Stimulated activated CD8-positive, alpha-beta memory T cell treated with anti-CD3 and anti-CD28 coated beads, Interleukin-7, amount 100 ng/mL, for 1 hour (primary cell): ENCODE measurements at places on chromosomes 7 and 10.

DNA sequence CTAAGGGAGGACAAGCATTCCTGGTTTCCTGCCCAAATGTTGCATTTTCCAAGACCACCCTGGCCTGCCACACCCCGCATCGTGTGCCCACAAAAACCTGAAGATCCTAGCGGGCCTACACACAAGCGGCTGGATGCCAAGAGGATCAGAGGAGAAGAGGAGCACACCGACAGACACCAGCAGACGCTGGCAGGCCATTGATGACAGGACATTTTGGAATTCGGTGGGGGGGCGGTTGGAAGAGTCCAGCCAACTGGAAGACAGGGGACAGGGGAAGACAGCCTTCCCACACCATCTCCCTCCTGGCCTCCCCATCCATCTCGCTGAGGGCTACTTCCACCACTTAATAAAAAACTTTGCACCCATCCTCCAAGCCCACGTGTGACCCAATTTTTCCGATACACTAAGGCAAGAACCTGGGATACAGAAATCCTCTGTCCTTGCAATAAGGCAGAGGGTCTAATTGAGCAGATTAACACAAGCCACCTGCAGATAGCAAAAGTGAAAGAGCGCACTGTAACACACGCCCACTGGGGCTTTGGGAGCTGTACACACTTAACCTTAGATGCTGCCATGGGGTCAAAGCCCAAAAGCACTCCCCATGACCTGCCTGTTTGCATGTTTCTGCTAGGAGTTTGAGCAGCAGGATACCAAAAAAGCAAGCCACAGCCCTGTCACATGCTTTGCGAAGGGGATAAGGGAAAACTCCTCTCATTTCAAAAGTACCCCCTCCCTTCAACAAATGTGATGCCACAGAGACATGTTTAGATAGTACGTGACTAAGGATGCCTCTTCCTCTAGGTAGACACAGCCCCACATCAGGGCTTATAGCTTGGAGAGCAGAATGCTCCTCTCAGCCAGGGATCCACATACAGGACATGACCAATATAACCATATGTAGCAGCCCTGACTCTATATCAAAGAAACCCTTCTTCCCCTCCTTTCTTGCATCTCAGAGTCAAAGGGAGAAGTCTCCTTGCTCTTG, 13.4 kb upstream of the SMNDC1 start:
- DNase-seq = no peak

- DNase-seq = no peak
Observed at GRCh38 chr10:28327491-28327880, 24.6 kb upstream of the MPP7 start.

GRCh38 chr10:45151467-45152214, 150.9 kb downstream of the ZNF22 start:
- DNase-seq = no peak

- DNase-seq = no peak
Observed at GRCh38 chr7:7416031-7416858, 119.4 kb downstream of the COL28A1 start.

- DNase-seq = no peak
Observed at GRCh38 chr10:45353186-45353585, 20.8 kb upstream of the ALOX5 start.

DNA sequence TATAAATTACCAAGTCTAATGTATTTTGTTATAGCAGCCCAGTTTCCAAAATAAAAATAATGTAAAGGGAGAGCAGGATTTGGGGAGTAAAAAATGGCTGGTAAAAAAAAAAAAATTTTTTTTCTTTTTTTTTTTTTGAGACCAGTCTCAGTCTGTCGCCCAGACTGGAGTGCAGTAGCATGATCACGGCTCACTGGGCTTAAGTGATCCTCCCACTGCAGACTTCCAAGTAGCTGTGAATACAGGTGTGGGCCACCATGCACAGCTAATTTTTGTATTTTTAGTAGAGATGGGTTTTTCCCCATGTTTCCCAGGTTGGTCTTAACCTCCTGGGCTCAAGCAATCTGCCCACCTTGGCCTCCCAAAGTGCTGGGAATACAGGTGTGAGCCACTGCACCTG, 4.8 kb upstream of the LSM8 start:
- DNase-seq = no peak

GRCh38 chr7:2209961-2210323, 22.8 kb downstream of the MAD1L1 start:
- DNase-seq = no peak

DNA sequence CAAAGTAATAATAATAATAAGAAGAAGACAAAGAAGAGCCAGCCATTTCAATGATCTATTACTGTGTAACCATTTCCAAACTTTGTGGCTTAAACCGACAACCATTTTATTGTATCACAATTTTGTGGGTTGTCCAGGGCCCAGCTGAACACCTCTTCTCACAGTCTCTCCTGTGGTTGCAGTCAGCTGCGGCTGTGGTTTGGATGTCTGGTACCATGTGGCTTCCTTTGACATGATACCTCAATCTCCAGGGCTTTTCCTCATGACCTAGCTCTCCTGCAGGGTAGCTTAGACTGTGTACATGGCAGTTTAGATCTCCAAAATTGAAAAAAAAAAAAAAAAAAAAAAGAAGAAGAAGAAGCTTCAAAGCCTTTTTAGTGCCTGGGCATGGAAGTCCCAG, 72.6 kb upstream of the NFKB2 start:
- DNase-seq = peak; percentile 18

- no peak for DNase-seq
Observed at GRCh38 chr10:92972886-92973285, 87.7 kb upstream of the CYP26C1 start.
